ENCODE measurements at places on chromosomes 7 and 10.

GRCh38 chr10:77398986-77399755, 238.4 kb downstream of the KCNMA1 start:
- DNase-seq, result no peak

DNA sequence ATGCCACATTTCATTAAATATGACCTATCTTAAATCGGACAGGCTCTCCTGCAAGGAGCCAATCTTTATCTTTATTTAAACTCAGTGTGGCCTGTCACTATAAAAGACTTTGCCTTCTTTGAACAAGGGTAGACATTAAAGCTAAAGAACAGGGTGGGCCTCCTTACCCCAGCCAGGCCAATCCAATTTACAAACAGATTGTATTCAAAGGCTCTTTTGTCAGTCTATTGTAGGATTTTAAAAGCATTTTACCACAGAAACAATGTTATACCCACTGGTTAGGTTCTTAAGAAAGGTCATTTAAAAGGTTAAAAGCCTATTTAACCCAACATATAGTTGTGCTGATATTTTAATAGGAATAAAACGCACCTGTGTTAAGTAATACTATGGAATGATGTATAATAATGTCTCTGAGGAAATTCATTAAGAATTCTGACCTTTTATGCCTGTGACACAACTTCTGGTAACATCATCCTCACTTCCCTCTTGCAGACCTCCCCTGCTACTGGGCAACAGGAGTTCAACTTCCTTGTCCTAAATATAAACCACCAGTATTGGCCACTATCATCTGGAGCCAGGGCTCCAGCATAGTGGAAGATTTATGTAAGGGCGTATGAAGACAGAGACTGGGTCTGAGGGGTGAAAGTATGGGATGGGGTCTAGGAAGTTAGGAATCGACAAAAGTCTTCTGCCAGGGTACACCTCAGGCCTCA, 32.5 kb downstream of the MTERF1 start:
- DNase-seq, result no peak

- no peak for DNase-seq
These were observed 217.7 kb upstream of the KCND2 start for GRCh38 chr7:120055300-120055699.

DNA sequence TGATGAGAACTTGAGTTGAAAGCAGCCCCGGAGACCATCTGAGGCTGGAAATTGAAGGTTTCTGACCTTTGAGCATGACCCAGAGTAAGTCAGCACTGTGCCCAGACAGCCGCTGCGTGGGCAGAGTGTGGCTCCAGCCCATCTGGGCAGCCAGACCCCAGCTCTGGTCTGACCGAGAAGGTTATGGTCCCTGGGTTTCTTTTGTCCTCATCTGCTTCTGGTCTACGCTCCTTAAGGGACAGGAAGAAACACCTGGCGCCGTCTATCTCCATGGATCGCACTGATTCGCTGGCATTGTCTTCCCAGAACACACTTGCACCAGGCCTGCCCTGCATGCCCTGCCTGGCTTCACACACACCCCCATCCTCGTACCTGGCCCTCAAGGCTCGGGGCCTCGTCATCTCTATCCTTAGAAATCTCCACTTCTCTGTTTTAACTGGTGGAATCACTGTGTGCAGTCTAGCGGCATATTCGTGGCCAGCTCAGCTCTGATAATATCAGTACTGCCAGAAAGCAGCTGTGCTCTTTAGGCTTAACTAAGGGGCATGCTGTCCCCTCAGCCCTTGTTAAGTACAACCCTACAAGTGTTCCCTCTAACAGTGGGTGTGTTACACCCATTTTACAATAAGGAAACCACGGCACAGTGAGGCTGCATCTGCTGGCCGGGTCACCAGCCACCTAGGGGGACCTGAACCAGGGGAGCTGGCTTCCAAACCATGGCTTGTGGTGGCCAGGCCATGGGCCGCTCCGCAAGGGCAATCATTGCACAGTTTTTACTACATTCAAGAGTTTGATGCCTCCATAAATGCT, 127.7 kb downstream of the ADCY1 start:
- no peak for DNase-seq

DNA sequence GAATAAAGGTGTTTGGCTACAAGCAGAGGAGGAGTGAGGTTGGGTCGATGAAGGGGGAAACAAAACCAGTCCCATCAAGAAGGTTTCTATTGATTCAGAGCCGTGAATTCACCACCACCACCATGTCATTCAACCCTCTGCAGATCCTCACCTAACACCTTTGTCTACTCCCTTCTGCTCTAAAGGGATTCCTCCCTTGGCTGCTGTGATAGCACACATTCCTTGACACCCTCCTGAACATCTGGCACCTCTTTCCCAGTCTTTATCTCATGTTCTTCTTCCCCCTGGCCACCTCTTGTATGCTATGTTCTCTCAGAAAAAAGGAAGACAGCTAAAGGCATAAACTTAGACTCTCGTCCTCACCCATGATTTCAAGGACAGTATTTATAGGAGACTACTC, 318.0 kb downstream of the GPAM start:
- DNase-seq, result no peak

DNA sequence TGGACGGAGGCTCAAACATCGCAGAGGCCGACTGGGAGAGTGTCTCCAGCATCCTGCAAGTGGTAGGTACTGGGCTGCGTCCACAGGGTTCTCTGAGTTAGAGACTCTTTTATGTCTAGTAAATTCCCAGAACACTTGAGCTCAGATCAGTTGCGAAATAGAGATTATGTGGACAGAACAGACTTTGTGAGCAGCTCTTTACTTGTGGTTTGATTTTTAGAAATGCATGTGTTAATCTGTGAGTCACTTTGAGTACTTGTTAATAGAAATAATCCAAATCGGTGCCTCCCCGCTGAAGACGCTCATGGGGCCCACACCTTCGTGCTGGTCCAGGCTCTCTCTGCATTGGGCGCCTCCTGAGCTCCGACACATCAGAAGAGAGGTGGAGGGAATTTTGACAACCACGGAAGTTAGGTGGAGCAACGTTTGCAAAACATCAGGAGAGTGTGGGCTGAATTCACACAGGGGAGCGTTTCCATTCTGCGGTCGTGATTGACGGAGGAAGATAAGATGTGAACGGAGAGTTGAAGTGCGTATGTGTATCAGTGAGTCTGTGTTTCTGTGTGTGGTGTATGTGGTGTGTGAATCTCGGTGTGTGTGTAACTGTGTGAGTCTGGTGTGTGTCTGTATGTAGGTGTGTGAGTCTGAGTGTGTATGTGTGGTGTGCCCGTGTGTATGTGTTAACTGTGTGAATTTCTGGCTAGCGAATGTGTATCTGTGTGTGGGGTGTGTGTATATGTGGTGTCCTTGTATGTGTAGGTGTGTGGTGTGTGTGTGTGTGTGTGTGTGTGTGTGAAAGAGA, 32.1 kb downstream of the PFKP start:
- DNase-seq, result no peak

DNA sequence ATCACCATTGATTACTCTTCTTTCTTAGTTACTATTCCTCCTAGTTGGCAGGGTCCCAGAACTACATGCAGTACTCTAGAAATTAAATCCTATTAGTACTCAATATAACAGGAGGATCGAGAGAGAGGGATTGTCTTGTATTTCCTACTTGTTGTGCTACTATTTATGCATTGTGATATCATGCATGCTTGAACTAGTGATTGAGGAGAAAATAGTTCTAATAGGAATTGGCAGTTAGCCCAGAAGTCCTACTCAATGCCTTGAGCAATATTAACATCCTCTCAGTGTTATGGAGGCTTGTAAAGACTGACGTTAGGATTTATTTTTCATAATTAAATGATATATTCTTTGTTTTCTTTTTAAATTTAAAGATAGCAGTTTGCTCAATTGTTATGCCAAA, 67.4 kb downstream of the FOXP2 start:
- no peak for DNase-seq

- DNase-seq, result no peak
These were observed 385.5 kb downstream of the SFMBT2 start for GRCh38 chr10:7025296-7025695.

DNA sequence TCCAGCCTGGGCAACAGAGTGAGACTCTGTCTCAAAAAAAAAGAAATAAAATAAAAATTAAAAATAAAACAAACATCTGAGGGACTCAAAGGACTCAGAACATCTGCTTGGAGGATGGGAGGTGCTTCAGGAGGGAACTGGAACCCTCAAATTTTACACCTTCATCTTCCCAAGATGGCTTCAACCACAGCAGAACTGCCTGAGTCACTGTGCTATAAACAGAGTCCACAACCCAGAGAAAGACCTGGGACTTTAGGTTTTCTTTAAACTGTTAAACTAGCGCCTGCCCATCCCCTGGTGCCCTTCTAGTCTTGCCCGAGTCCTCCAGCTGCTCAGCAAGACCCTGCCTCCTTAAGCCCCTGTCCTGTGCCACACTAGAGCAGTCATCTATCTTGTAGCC, 40.8 kb downstream of the RGS10 start:
- no peak for DNase-seq

- DNase-seq, result no peak
These were observed 132.1 kb downstream of the COL26A1 start for GRCh38 chr7:101494602-101495329.

DNA sequence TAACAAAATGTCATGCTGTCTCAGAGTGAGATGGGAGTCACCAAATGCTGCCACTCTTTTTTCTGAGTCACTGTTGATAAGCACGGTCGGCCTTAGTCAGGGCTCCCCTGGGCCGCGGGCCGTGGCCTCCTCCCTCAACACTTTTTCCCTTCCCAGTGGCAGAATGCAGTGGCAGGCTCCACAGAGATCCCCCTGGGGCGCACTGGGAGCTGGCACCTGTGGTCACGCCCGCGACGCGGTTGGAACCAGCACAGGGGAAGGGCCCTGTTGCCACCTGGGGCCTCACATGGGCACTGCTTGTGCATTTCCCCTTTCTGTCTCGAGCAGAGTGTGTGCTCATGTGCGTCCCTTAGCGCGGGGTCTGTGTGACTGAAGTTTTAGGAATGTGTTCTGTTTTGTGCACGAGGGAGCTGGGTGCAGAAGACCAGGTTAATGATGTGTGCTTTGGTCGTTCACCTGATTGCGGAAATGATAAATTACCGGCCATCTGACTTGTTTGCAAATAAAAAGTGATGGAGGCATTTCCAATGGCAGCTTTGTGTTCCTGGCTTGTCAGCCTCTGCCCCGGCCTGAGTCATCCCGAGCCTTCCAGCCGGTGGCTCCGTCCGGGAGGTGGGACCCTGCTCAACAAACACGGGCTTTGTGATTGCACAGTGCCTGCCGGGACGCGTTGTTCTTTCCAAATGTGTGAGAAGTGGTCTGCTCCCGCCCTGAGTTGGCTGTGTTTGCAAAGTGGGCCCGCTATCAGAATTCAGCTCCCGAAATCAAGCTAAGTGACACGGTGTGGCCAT, 100.7 kb downstream of the NKX6-2 start:
- no peak for DNase-seq

DNA sequence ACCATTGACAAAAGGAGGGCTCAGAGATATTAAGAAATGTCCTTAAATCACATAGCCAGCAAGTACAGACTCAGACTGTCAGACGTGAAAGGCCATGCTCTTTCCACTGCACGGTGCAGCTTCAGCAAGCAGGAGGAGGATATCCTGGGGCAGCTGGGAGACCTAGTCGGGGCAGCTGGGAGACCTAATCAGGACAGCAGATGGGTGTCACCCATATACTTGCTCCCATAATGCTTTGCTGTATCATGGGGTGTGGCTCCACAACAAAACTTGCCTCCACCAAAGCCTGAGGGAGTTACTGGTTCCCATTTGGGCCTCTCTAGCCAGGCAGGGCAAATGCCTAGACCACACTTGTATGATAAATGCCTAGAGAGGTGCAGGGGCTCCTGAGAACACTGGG, 55.4 kb downstream of the GRID1 start:
- no peak for DNase-seq

DNA sequence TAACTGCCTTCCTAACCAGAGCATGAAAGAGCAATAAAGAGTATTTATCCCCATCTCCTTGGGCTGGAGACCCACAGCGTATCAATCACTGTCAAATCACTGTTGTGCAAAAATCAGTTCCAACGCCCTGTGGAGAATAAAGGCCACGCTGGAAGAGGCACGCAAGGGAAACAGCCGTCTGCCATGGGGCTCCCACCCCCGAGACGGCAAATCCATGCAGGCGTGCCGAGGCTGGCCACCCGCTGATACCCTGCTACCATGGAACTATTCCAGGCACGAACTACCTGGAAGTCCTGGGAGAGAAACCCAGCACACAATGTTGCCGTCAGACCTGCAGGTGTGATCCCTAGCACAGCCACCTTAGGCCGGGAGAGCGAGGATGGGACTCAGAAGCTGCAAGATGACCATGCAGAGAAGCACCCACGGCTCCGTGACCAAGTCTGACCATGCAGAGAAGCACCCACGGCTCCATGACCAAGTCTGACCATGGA, 185.3 kb downstream of the DIP2C start:
- no peak for DNase-seq

- no peak for DNase-seq
These were observed 57.1 kb upstream of the KMT2C start for GRCh38 chr7:152492952-152493351.

DNA sequence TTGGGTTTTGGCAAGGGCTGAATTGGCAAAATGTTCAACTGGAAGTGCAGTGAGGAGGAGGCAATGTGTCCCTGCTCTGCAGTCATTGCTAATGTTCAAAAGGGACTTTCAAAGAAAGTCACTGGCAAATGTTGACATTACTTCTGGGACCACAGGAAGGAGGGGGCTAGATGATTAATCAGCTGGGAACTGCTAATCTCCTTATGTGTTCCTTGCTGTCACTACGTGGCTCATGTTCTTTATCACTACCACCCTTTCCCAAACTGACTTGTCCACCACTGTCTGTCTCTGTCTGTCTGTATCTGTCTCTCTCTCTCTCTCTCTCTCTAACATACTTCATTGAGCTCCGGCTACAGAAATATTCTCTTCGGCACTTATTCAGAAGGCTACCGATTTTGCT, 86.9 kb upstream of the MTPN start:
- no peak for DNase-seq

DNA sequence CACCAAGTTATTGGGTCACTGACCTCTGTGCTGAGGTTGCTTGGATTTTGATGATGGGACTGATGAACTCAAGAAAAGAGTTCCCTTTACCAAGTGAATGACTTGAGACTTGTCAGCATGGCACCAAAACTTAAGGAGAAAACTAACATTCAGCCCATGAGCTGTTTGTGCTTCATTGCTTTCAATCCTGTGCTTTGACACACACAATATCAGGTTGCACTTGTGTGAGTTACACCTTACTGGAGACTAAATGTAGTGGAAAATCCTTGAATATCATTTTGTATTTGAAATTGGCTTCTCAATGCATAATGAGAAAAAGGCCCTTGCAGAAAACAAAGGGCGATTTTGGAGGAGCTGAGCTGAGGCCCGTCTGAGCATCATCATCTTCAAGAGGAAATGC, 2.7 kb downstream of the BAG3 start:
- no peak for DNase-seq

DNA sequence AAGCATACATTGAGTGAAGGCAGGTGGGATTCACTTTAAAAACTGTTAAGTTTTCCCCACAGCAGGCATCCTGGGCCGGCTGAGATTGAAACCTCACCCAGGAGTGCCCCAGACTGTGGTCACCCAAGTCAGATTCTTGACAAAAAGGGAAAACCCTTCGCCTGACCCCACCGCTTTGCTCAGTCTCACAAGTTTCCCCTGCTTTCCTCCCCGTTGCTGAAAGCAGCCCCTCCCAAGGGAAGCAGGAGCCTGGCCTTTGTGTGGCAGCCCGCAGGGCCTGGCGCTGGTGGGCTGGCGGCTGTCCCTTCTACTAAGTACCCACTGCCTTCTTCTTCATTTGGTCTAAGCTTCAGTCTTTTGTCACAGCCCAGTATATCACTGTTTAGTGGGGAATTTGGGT, 16.0 kb downstream of the RNF32 start:
- DNase-seq, result no peak

- no peak for DNase-seq
These were observed 165.8 kb upstream of the KLF6 start for GRCh38 chr10:3950676-3951275.

- peak; percentile 15 for DNase-seq
These were observed 128.4 kb upstream of the BTBD16 start for GRCh38 chr10:122142641-122143237.
